ENCODE measurements at places on chromosomes 6 and 20.
A peak's percentile ranks its signal among the peaks of the same experiment; 100 is the strongest.

- DNase-seq: peak; percentile 25
Observed at GRCh38 chr6:37283671-37284151, 25.8 kb upstream of the TMEM217 start.

GRCh38 chr6:119158057-119158848, 79.8 kb upstream of the FAM184A start:
- DNase-seq: peak; percentile 74

DNA sequence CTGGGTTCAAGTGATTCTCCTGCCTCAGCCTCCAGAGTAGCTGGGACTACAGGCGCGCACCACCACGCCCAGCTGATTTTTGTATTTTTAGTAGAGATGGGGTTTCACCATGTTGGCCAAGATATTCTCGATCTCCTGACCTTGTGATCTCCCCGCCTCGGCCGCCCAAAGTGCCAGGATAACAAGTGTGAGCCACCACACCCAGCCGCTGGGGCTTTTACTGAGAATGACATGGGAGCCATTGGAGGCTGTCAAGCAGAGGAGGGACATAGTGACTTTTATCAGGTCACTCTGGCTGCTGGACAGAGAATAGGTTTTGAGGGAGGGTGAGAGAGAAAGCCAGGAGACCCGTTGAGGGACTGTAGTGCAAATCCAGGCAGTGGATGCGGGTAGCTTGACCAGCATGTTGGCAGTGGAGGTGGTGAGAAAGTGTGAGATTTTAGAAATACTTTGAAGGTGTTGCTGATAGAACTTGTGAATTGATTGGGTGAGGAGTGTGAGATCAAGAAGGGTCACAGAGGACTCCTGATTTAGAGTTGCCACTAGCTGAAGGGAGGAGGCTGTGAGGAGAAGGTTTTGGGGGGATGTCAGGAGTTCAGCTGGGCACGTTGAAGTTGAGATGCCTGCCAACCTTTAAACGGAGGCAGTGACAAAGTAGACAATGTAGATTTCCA, 14.7 kb downstream of the ZNF341 start:
- no peak for DNase-seq

DNA sequence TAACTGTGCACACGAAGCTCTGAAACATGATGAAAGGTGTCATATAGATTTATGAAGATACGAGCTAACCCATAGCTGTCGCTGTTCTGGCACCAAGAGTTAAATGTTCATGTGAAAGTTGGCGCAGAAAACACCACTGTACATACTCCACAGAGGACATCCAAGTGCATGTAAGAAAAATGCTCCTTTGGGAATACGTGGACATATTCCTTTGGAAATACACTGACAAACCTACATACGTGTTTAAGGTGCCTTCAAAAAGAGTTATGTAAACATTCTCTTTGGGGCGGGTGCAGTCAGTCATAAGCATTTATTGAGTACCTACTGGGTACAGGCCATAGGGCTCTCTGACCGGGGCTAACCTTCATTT, 723 bp upstream of the ARID1B start:
- no peak for DNase-seq

DNA sequence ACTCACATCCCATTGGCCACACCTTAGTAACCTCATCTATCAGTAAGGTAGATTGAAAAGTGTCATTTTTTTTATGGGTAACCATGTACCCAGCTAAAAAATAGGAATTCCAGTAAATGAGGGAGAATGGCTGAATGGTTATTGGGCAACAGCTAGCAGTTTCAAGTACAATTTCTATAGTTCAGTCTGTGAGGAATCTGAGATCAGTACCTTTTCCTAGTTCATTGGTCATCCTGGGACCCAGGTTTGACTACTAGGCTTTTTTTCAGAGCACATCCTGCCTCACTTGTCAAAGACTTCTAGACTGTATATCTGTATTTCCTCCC, 28.3 kb downstream of the PHF3 start:
- DNase-seq: no peak

GRCh38 chr6:56949265-56949664, 5.6 kb upstream of the BEND6 start:
- DNase-seq: no peak

DNA sequence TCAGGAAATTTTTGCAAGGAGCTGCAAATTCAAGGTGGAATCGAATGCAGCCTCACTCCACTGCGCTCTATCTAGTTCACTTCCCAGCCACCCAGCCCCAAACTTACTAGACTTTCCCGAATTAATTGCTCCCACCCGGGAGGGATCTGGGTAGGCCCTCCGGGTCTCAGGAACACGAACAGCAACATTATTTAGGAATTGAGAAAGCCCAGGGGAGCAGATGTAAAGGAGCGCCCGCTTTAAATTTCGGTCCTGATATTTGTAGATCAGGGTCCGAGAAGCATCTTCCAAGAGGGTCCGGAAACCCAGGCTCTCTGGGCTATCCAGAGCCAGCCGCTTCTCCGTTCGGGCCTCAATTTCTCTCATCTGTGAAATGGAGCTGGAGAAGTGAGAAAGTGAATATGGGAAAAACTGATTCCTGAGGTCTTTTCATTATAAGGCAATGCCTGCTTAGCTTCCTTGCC, 490 bp upstream of the ID1 start:
- DNase-seq: no peak

- peak; percentile 29 for DNase-seq
Observed at GRCh38 chr6:154156135-154156896, 117.3 kb downstream of the OPRM1 start.

- no peak for DNase-seq
Observed at GRCh38 chr6:31092769-31093505, 19.4 kb downstream of the C6orf15 start.

DNA sequence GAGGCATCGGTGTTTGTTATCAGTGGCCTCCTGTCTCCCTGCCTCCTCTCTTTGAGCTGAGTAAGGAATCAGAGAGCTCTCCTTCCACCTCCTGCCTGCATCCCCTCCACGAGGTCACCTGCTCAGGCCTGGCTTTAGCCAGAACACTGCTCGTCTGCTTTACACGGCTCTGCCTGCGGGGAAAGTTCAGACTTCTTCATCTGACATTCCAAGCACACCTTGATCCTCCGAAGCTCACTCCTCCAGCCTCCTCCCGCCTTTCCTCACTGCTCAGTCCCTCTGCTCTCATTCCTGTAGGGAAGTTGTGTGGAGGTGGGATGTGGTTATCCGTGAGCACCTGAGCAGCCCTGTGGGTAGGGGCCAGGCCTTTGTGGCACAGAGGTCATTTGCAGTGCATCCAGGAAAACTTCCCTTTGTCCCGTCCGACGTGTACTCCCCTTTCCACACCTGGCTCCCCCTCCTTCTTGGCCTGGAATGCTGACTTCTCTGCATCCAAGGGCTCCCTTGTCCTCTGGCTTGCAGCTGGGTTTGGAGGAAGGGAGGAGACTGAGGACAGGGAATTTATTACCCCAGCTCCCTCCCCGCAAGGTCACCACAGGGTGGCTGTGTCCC, 12.8 kb upstream of the CCDC167 start:
- no peak for DNase-seq

DNA sequence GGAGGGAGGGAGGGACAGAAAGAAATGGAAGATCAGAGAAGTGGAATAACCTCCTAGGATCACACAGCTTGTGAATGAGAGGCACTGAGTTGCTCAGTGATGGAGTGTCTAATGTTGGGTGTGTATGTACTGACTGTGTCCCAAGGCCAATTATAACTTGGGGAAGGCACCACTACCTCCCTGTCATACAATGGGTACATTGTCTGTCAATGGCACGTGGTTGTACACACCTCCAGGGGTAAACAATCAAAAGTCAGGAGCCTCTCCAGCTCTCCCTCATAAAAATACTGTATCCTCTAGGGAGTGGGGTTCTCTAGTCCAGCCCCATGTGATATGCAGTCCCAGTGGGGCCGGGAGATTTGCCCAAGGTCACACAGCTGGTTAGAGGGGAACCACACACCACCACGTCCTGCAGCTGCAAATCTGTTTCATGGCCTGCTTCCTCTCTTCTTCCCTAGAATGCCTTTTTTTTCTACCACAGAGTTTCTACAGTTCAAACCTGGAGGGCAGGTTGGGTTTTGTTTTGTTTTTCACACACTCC, 112.5 kb downstream of the SNX5 start:
- no peak for DNase-seq

- DNase-seq: no peak
Observed at GRCh38 chr20:64113444-64113775, 6.0 kb upstream of the NPBWR2 start.

- DNase-seq: no peak
Observed at GRCh38 chr6:1611572-1612298, 2.0 kb downstream of the FOXC1 start.

DNA sequence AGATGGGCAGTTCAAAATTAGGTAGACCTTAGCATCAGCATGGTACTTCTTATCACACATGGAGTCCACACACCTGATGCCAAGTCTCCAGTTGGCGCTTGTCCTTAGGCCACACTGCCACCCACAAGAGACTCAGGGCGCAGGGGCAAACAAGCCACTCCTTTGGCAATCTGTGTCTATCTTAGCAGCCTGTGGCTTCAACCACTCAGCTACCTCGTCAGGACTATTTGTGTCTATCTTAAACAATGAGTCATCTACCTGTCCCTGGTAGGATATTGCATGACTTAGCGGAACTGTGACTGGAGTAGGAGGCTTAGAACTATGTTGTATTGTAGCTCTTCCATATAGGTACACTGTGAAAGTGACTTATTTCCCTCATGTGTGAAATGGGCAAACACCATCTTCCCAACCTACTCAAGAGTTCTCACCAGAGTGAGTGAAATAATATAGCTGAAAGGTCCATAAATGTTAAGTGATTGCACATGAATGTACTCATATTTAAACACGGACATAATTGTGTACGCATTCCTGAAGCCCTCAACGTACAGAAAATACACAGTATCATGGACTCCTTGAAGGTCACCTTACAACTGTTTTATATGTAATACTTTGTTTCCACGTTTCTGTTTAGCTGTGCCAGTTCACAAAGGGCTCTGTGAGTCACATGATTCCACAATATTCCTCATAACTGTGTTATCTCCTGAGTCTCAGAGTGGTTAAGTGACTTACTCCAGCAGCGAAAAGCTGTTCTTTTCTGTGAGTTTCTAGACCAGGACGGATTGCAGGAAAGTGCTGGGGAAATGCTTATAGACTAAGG, 1.6 kb downstream of the TRIM27 start:
- no peak for DNase-seq

- no peak for DNase-seq
Observed at GRCh38 chr6:158053377-158054313, 72.0 kb downstream of the SYNJ2 start.

DNA sequence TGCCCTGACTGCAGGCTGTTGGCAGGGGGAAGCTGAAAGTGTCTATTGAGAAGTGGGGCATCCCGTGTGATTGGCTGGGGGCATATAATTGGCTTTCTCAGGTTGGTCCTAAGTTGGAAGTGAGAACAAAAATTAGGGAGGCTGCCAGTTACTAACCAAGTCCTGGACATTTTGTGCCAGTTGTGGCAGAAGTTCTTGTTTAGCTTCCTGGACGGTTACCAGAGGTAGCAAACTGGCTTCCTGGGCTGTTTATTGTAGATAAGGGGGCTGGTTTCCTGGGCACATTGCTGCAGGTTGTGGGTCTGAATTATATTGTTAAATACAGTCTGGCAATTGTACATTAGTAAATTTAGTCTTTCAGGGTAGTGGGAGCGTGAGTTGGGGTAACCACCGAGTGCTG, 50.6 kb upstream of the SLC2A12 start:
- DNase-seq: no peak

GRCh38 chr20:44241796-44242195, 5.3 kb upstream of the GDAP1L1 start:
- no peak for DNase-seq

GRCh38 chr6:54493138-54493537, 184.9 kb downstream of the TINAG start:
- no peak for DNase-seq

DNA sequence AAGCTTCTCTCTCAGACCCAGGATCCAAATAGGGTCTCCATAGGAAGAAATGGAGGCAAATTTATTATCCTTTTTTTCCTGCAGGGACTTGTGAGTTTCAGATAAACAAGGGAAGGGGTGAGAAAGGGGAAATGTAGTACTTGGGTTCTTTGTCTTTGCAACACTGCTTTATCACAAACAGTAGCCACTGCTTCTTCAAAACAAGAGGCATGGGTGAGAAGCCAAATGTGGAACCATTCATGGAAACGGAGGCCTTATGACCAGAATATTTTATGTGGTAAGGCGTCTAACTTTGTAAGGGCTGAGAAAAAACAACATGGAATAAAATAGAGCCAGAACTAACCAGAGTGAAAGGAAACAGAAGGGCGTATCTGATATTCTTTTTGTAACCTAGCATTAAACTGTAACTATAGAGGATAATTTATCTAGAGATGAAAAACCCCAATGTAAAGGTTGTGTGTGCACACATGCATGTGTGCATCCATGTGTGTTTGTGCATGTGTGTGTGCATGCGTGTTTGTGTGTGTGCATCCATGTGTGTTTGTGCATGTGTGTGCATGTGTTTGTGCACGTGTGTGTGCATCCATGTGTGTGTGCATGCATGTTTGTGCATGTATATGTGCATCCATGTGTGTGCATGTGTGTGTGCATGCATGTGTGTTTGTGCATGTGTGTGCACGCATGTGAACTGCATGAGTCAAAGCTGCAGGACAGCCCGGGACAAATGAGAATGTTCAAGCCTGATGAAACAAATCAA, 143.3 kb upstream of the SMLR1 start:
- no peak for DNase-seq

DNA sequence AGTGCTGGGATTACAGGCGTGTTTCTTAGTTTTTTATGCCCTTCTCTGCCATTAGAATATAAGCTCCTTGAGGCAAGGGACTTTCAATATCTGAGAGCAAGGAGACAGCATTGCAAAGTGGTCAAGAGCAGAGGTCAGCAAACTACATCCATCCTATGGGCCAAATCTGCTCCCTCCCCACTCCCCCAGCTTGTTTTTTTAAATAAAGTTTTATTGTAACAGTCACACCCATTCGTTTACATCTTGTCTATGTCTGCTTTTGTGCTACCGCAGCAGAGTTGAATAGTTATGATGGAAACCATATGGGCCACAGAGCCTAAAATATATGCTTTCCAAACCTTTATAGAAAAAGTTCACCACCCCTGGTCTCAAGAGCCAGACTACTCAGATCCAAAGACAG, 227.9 kb downstream of the EYA2 start:
- DNase-seq: no peak

DNA sequence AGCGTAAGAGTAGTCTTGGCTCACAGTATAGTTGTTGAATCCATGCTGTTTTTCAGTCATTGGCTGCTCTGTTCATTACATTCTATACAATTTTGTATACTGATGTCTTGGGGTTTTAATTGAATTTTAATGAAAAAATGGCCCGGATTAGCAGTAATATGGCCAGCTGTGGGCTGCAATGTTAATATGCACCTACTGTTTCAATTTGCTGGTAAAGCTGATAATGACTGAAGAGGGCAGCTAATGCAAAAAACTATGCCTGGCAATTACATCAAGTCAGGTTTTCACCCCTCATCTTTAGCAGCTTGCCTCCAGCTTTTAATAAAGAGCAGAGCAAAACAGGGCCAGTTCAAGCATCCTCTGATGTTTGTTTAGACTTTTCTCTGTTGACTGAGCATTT, 394.5 kb downstream of the PLCB1 start:
- no peak for DNase-seq

DNA sequence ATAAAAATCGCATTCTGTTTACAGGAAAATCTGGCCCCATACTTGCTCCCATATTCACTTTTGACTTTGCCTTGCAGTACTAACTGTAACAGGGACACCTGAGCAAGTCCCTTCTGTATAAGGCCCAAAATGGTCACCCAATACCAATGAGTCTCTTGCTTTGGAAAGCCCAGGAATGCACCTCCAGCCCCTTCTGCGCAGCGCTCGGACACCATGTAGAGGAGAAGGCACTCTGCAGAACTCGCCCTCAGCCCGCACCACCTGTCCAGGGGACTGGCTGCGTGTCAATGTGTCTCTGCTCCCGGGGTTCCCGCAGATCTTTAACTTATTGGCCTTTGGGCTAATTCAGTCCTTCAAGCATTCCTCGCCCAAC, 746 bp upstream of the PRND start:
- no peak for DNase-seq

All from posterior cingulate gyrus (tissue), 11 donors.